ENCODE measurements at places on chromosomes 3 and 15.

GRCh38 chr15:76253691-76254473 is 57.4 kb downstream of the ETFA start:
- no peak for DNase-seq

- no peak for DNase-seq
Observed at GRCh38 chr3:124611520-124611919, 118.7 kb upstream of the UMPS start.

- no peak for DNase-seq
Observed at GRCh38 chr3:150540297-150540696, 6.0 kb downstream of the SERP1 start.

DNA sequence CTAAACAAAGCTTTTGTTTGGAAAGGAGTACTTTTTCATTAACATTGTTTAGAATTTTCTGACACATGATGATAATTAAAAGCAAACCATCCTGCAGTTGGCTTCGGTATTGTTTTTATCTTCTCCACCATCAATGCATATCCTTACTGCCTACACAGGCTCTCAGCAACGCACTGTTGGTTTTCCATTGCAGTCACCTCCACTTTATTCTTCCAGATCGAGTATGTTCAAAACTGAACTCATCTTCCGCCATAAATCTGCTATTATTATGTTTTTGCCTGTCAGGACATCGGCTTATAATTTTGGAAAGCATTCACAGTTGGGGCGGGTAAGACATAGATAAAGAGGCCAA is 589 bp upstream of the SENP5 start:
- no peak for DNase-seq

DNA sequence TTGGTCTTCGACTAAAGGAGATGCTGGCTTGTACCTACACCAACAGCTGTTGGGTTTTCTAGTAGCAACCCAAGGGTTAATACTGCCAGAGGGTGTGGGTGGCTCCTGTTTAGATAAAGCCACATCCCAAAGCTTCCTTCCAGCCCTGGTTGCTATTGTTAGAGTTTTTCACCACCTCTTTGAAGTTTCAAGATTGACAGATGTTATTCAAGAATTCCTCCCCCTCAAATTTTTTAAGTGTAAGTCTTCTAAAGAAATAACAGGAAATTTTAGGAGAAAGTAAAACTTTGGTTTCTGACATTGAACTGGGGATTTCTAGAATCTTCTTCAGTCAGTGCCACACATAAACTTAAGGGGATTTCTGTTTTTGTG is 60.9 kb downstream of the TGFBR2 start:
- no peak for DNase-seq

GRCh38 chr3:134067531-134068161 is 37.9 kb upstream of the SLCO2A1 start:
- DNase-seq, result no peak

GRCh38 chr15:75455424-75455981 is 4.0 kb upstream of the SIN3A start:
- peak; percentile 89 for DNase-seq

- no peak for DNase-seq
Observed at GRCh38 chr3:125212091-125212508, 448 bp downstream of the SLC12A8 start.

GRCh38 chr15:70863450-70864218 is 9.7 kb upstream of the LARP6 start:
- DNase-seq, result peak; percentile 80

- DNase-seq, result no peak
Observed at GRCh38 chr3:96977671-96978070, 163.3 kb downstream of the EPHA6 start.

DNA sequence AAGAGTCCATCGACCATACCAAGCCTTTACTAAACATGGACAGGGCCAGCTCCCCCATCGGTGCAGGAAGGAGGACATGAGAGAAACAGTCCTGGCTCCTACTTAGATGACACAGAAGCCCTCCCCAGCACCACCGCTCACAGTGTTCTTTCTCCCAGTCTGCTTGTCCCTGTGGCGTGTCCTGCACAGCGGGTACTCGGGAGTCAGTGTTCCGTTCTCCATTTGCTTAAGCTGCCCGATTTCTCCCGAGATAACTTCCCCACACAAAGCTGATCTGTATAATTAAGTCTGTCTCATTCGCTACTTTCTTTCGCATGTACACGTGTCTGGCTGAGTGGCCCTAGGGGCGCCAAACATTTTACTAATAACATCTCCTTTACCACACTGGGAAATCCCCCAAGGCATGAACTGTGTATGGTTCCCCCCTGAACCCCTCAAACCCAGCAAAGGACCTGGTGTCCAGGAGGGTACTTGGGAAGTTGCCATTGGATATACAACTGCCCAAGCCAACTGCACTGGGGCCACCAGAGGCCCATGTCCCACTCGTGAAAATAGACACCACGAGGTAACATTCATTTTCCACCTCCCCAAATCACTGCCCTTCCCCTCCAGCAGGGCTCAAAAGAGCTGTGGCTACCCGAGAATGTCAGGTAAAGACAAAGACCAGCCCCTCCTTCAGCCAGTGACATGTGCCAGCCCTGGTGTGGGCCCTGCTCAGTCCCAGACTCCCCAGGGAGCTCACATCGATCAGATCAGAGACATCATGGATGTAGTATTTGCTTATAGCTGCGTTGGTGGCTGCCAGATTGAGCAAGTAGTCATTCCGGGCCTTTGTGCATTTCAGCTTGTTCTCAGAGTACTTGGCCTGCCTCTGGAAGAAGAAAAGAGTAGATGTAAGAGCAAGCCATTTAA is 96.5 kb upstream of the RAD18 start:
- no peak for DNase-seq

DNA sequence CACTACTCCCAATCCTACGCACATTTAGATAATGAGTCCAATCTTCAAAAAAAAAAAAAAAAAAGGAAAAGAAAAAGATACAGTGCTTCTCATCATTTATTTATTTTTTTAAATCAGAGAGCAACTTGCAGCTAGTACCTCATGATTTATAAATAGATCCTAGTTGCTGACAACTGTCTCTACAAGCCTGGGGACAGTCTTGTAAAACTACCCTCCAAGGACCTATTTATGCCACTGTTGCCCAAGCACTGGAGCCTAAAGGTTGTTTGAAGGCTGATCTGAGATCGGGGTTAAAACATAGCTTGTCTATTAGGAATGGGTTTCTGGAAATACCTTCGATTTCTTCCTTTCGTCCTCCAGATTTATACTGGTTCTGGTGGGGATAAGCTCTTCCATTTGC is 14.7 kb downstream of the GABRR3 start:
- no peak for DNase-seq

GRCh38 chr15:89785774-89786140 is 9.6 kb downstream of the MESP2 start:
- DNase-seq, result no peak

DNA sequence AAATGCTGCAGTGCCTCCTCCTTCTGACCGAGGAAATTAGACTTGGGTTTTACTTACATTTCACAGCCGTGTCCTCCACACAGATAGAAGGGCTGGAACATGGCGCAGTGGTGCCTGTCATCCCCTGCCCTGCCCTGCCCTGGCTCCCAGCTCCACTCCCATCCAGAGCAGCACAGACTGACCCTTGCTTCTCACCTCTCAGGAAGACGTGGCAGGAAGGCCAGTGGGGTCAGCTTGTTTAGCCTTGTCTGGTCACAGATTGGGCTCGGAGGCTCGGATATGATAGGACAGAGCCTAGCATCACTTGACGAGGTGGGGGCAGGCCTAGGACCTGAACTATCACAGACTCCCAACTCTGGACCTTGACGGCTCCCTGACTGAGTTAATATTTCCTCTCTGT is 88.5 kb downstream of the LINGO1 start:
- no peak for DNase-seq

GRCh38 chr3:25781758-25782594 is 1.3 kb downstream of the NGLY1 start:
- DNase-seq, result no peak

- DNase-seq, result no peak
Observed at GRCh38 chr3:39144748-39145380, 8.5 kb downstream of the CSRNP1 start.

DNA sequence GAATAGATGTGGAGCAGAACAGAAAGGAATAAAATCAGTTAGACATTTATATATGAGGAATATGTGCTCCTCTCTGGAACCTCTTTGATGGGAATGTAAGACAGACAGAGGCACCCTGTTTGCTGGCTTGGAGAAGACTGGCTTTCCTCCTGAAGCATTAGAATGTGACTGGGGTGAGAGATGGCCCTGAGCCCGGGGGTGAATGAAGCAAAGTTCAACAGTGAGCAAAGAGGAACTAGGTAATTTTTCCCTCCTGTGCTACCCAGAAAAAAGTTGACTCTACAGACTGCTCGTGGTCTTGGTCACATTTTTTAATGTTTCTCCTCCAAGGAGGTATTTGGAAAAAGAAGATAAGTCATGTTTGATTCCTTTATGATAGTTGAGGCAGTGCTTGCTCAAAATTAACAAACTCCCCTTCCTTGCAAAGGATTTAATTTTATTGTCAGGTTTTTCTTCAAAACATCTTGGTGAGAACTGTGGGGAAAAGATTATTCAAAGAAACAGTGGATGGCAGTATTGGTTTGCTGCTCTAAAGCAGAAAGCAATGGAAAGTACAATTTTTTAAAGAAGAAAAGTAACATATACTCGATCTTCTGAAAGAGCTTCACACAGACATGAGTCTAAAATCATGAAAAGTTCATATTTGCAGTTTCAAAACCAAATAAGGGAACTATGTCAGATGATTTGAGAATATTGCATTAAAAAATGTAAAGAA is 370.4 kb upstream of the CDIN1 start:
- no peak for DNase-seq

- DNase-seq, result no peak
Observed at GRCh38 chr3:94069194-94069813, 6.4 kb downstream of the NSUN3 start.

DNA sequence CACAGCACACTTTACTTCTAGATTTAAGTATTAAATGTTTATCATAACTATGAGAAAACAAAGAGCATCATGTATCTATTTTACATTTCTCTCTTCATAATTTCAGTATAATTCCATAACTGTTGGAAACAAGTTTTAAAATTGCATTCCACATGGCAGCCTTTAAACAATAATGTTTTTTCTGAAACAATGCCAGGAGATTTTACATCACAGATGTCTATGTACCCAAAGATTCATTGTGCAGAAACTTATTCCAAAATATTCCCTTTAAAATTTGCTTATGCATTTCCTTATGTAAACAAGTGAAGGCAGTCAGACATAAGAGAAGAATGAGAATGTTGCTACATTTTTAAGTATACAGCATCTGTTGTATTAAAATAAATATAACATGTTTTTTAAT is 324.9 kb upstream of the COL8A1 start:
- DNase-seq, result no peak

DNA sequence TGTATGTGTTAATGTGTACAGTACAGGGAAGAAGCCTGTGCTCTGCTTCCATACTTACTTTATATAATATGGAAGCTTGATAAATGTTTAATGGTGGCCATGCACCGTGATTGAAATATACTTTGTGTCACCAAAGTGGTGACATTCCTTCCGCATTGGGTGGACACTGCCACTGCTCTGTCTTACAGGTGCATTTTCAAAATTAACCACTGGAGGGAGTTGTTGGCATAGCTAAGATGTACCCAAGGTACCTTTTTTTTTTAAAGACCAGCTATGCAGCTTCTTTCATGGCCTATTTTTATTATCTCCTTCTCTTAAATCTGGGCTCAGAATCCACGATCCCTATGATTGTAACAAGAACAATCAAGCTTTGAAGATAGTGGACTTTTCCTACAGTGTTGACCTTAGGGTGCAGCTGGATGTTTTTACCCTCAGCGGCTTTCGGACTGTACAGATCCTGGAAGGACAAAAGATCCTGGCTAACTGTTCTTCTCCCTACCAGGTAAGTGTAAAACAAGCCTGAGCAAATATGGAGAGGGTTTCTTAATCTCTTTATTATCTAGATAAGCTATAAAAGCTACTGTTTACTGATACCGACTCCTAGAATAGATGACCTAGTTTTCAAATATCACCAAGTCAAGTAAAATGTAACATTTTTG is 21.6 kb upstream of the PAK6 start:
- peak; percentile 65 for DNase-seq

GRCh38 chr3:157453824-157454223 is 17.2 kb downstream of the PTX3 start:
- no peak for DNase-seq

- DNase-seq, result no peak
Observed at GRCh38 chr15:83926116-83926515, 272.2 kb downstream of the ADAMTSL3 start.

GRCh38 chr3:9806688-9807589 is 3.1 kb upstream of the TTLL3 start:
- DNase-seq, result no peak

GRCh38 chr3:23985747-23986544 is 40.9 kb downstream of the NR1D2 start:
- DNase-seq, result no peak

DNA sequence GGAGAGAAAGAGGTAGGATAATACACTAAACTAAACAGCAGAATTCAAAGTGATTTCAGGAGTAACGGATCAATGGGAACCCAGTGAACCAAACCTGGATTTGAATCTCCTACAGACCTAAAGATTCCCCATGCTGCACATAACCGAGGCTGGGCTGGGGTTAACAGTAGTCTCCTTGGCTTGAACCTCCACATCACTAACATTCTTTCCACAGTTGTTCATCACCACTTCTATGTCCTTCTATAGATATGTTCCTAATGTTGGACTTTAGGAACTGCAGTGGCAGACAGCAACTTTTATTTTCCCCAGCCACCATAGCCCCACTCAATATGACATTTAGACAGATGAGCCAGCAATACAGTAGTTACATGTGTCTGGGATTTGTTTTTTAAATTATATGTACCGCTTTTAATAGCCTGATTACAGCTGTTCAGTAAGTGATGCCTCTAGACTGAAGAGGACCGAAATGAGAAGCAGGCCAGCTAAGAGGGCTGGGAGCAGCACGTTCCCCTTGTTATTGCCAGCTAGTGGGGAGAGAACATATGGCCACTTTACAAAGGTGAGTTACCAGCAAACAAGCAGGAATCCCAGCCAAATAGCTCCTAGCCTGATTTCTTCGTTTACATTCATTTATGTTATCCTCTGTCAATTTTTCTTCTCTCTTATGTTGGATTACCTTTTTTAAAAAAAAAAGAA is 472.6 kb upstream of the CDIN1 start:
- DNase-seq, result peak; percentile 6

DNA sequence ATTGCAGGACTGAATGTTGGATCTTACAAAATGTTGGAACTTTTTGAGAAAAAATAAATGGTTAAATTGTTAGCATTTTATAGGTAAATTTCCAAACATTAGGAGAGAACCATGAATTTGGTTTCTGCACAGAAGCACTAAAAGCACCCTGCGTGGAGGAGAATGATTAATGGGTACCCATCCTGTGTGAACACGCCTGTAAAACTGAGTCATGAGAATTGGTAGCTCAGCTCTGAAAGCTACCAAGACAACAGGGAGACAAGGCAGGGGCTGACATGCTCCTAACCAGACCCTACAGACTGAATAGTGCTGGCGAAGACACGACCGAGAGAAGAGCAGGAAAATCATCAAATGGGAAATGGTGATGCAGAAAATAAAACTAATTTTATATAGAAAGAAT is 32.4 kb upstream of the MTMR10 start:
- no peak for DNase-seq

- DNase-seq, result no peak
Observed at GRCh38 chr15:72962054-72962702, 90.1 kb upstream of the NEO1 start.

All from AG08396 (cell line).